Substantia nigra (tissue), 51 donors: ENCODE measurements at places on chromosomes 5 and 9.

DNA sequence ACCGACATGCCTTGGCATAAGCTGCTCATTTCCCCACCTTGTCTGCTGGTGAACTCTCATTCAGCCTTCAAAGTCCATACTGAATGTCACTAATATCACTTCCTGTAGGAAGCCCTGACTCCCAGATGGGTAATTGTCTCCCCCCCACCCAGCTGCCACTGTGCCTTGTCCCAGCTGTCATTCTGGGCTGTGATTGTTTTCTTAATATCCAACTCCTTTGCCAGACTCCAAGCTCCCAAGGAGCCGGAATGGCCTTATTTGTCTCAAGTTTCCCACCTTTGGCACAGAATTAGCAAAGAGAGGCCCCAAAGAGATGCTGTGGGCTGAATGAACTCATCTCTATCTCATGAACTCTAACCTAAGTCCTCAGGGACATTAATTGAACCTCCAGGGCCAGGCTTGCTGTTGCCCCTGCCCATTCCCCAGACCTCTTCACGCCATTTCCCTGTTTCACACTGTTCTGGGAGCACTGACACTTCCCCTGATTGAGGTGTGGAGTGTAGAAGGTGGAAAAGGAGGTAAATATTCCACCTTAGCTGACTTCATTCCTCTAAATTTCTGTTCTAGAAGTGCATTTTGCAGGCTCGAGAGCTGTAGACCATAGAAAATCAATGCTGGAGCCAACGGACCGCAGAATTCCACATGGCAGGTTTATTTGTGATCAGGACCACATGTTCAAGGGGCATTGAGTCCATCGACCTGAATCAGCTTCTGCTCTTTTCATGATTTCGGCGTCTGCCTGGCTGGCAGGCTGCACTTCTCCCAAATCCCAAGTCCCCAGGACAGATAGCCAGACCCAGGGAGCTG lies 4.9 kb upstream of the SH3PXD2B start:
- DNase-seq = no peak

- DNase-seq = no peak
These were observed 315.4 kb downstream of the CDK5RAP2 start for GRCh38 chr9:120264528-120264927.

- no peak for DNase-seq
These were observed 205.6 kb downstream of the GAPVD1 start for GRCh38 chr9:125467116-125467740.

- no peak for DNase-seq
These were observed 42.6 kb downstream of the CETN3 start for GRCh38 chr5:90366948-90367347.

DNA sequence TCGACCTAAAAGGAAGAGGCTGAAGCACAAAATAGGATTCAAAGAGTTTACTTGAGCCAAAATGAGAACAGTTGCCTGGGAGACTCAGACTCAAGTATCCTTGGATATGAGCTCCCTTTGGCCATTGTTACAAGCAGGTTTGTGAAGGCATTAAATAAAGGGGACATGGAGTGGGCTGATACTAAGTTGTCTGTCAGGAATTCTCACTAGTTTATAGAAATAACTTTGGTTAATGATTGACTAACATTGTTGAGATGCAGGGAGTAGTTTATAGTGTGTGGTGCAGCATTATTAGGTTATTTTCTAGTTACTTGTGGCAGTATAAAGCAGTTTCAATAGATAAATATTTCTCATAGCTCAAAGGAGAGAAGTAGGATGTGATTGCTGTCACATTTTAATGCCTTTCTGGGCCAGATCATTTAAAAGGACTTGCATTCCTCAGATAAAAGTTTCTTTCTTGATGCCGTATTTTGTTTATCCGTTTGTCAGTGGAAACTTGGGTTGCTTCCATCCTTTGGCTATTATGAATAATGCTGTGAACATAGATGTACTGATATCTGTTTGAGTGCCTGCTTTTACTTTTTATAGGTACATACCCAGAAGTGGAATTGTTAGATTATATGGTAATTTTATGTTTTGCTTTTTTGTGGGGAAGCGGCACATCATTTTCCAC lies 9.1 kb downstream of the AP3S1 start:
- no peak for DNase-seq

DNA sequence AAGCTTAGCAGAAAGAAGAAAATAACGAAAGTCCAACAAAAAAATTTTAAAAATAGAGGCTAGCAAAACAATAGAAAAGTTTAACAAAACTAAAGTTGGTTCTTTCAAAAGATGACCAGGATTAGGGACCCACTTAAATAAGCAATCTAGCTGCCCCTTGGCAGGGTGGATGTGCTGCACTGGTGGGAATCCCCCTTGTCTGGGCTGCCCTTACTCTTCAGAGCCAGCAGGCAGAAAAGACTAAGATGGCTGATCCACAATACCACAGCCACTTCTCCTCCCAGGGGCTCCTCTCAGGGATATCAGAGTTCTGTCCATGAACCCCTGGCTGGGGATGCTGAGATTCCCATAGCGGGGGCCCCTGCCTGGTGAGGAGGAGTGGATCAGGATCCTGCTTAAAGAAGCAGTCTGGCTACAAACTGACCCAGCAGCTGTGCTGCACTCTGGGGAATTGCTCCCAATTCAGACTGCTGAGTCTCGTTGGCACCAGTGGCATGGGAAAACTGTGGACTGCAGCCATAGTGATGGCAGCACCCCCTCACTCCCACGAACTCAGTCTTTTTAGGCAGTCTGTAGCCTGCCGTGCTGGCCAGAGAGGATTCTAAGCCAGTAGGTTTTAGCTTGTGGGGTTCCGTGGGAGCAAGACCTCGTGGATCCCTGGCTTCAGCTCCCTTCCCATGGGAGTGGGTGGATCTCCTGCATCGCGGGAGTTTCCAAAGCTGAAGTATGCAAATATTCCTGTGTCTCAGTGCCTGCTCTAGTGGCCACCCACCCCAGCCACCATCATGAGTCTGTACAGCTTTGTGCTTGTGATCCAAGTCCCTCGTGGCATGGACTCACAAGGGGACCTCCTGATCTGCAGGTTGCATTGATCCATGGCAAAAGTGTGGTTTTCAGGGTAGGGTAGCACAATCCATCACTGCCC lies 2.9 kb upstream of the INSL6 start:
- no peak for DNase-seq

- DNase-seq = no peak
These were observed 24.5 kb downstream of the PCSK5 start for GRCh38 chr9:75914883-75915452.

GRCh38 chr5:141705469-141705868 lies 23.4 kb upstream of the ARAP3 start:
- DNase-seq = no peak

DNA sequence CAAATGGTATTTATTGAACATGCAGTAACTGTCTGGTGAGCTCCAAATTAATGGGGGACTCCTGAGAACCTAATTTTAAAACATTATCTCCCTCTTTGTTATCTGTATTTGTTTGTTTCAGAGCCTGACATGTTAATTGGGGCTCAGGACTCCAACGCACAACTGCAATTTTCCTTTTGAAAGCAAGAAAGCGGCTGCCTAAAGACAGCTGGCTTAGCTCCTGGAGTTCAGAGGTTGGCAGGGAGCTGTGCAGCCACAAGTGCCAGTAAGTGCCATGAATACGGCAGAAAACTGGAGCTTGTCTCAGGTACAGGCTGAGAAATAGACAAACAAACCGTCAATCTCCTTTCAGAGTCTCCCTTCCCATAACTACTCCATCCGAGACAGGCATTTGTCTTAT lies 80.9 kb downstream of the PPP2R2B start:
- DNase-seq = no peak

DNA sequence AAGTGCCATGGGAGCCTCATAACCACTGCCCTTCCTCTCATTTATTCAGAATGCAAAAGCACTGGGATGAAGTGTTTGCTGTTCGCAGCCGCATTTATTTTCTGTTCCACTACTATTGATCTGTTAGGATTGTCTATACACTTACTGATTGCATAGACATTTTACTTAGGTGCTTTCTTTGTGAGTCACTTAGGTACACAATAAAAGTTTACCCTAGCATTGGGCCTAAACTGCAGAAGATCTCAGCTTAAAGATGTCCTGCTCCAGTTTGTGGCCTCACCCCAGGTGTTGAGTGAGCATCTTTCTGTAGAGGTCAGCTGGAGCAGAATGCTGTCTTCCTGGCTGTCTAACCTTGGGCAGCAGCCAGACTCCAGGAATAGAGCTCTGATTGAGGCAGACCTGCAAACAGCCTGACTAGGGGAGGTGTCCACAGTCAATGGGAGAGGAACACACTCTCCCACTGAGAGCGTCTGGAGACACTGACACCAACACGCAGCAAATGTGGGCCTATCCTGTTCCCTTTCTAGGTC lies 54.0 kb downstream of the GPR21 start:
- no peak for DNase-seq

DNA sequence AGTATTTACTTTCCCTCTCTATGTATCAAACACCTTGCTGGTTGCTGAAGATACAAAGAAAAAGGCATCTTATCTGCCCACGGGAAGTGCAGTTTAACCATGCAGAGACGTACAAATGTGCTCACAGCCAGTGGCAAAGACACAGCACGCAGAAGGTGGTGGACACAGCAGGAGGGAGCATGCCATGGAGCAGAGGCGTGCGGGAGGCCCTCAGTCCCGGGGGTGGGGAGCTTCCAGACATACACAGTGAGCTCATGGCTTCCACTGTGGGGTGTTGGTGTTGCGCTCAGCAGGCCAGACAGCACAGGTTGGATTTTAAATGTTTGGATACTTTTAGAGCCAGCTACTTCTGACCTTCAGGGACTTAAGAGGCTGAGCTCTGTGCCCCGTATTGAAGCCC lies 8.8 kb upstream of the BARX1 start:
- no peak for DNase-seq

DNA sequence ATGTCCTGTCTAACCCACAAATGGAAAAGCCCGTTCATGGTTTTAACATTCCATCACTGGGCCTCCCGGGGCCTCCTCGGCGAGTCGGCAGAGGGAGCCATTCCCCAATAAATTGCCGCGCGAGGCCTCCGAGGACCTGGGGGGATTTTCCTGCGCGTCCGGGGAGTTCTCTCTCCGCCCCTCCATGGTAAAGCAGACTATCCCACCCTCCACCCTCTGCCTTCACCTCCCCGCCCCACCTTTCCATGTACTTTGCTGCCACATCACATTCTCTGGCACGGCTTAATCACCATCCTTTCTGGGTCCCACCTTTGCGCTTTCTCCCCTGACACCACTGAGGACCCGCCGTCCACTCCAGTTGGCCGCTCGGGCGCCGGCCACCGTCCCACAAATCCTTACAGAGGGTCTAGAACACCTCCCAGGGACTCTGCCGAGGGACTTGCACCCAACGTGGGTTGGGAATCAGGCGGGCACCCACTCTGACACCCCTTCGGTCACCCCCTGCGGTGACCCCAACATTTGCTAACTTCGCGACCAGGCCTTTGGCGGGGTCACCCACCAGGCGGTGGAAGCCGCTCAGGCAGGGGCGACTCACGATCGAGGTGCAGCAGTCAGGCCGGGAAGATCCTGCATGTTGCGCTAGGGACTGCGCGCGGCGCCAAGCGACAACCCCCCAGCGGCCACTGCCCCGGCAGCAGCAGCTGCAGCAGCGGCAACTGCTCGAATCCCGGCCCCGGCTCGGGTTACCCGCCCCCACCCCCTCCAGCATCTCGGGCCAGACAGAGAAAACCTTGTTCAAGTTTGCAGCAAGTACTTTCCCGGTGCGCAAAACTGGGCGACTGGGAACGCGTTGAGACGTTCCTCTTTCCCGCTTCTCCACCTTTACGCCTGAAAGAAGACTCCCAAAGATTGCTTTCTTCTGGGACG lies at the start of gene MEGF10:
Gene MEGF10, plus strand, starts transcription at position 778 of the 927 bp plus-strand sequence. CDS start 40,513 bp downstream, outside the sequence.
- DNase-seq = peak; percentile 70

- no peak for DNase-seq
These were observed 216.6 kb downstream of the TSSK1B start for GRCh38 chr5:113218200-113218599.

GRCh38 chr9:32349013-32349412 lies 35.4 kb upstream of the ACO1 start:
- no peak for DNase-seq

DNA sequence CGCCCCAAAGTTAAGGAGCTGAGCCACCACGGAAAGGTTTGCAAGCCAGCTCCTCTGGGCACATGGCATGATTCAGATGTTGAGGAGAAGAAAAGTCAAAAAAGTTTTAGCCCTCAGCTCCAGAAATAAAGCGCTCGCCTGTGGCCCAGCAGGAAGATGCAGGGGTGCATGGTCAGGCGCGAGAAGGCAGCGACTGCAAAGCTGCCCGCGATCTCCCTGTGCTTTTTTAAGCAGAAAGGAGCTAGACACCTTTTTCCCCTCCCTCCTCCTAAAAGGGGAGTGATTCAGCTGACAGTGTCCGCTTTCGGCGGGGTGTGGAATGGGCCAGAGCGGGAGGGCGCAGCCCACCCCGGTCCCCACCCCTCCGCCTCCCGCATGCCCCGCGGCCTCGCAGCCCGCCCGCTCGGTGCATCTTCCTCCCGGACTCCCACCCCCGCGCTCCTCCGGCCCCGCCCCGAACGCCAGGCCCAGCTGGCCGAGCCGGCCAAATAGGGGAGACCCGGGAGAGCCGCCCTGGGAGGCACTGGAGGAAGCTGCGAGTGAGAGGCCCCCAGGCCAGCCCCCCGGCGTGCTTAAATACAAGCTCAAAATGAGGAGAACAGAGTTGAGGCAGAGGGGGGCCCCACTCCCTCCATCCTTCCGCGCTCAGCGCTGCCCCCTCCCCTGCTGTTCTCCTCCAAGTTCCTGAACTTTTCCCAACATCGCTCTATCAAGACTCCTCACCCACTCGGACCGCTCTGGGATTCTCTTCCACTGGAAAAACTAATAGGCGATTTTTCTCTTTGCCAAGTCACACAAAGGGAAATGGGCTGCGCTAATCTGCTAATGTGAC lies at the start of gene ADAMTS12:
Gene ADAMTS12, minus strand, starts transcription at position 203 of the 832 bp plus-strand sequence. Its CDS starts 134 bp downstream, at position 69.
- no peak for DNase-seq

- DNase-seq = no peak
These were observed 378.2 kb downstream of the ACTL7B start for GRCh38 chr9:108477529-108478006.
